ENCODE measurements at places on chromosomes 7 and 10.

DNA sequence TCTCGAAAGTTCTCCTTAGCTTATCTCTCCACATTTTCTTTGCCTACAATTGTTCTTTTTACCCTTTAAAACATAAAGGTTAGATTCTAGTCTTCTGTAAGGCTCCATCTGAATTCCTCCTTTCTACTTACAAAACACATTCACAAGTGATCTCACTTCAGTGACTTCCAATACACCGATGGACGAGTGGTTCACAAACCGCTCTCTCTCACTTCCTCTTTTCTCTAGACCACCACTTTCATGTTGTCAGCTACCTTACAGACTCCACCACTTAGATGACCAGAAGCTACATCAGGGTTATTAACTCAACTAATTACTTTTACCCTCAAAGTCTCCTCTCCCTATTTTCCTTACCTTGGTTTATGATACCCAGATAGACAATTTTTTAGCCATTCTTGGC lies 11.8 kb downstream of the MET start:
- no peak for DNase-seq

DNA sequence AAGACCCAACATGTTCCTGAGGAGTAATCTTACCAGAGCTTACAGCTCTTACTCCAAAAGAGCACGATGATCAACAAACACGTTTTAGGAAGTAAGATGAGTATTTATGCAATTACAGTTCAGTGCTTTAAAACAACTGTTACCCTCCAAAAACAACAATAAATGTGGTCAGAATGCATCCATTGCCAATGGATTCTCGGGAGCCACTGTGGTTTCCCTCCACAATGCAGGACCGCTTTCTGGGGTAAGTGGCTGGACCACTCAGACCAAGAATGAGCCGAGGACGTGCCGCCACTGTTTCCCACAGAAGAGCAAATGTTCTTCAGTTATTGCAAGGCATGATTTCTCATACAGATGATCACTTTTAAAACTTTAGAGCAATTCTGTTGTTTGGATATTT lies 232.3 kb upstream of the MKLN1 start:
- DNase-seq = no peak

DNA sequence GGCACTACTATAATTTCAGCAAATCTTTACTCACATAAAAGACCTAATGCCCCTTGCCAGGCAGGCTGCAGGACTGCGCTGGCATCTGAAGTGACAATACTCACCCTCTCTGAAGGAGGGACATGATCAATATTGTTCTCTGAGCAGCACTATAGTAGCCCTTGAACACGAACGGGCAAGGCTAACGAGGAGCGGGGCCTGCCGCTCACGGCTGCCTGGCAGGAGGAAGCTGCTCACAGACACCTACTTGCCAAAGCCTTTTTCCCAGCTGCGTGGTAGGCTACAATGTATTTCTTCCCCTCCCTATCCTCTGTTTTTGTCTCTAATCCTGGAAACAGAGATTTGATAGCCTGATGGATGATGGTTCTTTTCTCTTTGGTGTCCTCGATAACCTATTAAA lies 19.9 kb downstream of the PUS7 start:
- no peak for DNase-seq

DNA sequence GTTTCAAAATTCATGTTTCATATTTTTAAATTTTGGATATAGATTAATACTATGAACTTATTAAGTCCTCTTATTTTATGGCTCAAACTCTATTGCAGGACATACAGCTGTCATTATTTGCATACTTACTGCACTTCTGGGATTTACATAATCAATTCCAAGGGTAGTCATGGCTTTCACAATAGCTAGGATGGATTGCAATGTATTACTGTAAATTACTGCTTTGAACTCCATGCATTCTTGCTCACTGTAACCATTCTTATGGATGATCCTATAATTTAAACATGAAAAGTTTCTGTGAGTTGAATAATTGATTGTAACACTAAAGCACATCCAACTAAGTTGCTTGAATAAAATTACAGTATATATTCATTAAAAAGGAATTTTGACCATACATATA lies 23.5 kb downstream of the GNAT3 start:
- no peak for DNase-seq

- DNase-seq = no peak
Observed at GRCh38 chr7:74429153-74429747, 24.5 kb upstream of the GTF2IRD1 start.

GRCh38 chr10:90917238-90917967 lies 3.5 kb downstream of the ANKRD1 start:
- DNase-seq = no peak

GRCh38 chr10:69760072-69760471 lies 41.6 kb upstream of the COL13A1 start:
- no peak for DNase-seq

DNA sequence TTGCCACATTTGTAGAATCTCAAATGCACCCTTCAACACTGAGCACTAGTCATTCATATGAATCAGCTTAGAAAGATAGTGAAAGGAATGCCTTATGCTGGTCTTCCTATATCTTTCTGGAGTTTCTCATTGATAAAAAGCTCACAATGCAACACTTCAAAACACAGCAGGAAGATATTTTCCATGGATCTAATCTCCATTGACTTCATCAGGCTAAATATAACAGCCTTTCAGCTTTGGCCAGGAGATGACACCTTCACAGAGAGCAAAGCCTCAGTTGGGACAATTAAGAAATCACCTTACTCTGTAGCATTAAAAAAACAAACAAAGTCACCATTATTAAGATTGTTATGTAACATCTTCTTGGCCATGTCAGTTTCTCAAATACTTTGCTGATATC lies 6.7 kb downstream of the NRP1 start:
- DNase-seq = no peak

DNA sequence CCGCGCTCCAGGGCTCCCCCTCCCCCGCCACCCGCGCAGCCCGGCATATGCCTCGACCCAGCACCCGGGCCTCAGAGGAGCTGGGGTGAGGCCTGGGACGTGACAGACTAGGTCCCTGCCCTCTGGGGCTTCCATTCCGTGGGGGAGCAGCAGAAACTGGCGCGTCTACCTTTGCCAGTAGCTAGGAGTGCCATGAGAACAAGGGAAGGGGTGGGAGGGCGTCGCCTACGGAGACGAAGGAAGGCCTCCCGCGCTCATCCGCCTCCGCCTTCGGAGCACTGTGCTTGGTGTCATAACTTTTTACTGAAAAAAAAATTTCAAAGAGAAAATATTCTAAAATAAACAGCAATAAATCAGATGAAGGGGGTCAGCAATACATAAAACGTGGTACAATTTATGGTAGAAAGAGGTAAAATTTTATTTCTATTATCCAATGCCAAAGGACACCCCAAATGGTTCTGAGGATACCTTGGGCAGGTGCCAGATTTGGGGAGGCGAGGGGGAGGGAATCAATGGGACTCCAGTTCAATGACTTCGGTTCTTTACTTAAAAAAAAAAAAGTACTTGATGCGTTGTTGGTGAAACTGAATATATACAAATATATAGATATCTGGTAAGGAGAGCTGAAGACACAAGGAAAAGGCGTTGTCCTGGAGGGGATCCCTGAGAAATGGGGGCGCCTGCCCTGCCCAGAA lies 35.1 kb upstream of the GRID1 start:
- DNase-seq = peak; percentile 22
